ENCODE measurements at places on chromosomes 12 and 14.

DNA sequence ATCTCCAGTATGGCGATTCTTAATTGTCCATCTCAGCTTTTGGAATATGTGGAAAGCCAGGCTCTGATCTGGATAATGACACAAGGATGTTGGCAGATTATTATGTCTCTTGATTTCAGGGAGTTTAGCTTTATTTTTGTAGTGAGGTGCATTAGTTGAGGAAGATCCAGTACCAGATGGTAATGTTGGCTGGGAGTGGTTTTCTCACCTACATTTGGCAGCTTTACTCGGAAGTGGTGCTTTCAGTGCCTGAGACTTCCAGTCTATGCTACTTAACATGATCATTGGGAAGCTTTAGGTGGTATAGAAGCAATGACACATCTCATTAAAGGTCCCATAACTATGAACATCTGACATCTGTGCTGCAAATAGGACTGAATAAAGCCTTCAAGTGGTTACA lies 7.5 kb downstream of the SLC15A5 start:
- no peak for DNase-seq

DNA sequence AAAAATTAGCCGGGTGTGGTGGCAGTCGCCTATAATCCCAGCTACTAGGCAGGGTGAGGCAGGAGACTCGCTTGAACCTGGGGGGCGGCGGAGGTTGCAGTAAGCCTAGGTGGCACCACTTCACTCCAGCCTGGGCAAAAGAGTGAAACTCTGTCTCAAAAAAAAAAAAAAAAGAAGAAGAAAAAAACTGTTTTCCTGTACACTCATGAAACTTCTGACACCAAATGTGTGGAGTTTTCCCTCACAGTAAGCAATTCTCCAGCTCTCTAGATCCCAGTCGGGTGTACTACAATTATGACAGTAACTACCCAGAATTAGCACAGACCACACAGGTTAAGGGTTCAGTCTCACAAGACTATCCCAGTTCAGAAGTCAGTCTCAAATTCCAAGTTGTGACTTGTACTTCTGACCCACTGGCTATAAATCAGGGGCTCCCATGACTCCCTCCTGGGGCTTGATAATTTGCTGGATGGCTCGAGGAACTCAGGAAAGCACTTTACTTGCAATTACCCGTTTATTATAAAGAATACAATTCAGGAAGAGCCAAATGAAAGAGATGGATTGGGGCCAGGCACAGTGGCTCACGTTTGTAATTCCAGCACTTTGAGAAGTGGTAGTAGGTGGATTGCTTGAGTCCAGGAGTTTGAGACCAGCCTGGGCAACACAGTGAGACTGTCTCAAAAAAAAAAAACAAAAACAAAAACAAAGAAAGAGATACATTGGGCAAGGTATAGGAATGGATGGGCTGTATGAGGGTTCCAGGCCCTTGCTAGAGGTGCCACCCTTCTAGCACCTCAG lies 12.4 kb upstream of the ARF6 start:
- peak; percentile 48 for DNase-seq

GRCh38 chr14:74179856-74180255 lies 59.4 kb upstream of the VSX2 start:
- no peak for DNase-seq

DNA sequence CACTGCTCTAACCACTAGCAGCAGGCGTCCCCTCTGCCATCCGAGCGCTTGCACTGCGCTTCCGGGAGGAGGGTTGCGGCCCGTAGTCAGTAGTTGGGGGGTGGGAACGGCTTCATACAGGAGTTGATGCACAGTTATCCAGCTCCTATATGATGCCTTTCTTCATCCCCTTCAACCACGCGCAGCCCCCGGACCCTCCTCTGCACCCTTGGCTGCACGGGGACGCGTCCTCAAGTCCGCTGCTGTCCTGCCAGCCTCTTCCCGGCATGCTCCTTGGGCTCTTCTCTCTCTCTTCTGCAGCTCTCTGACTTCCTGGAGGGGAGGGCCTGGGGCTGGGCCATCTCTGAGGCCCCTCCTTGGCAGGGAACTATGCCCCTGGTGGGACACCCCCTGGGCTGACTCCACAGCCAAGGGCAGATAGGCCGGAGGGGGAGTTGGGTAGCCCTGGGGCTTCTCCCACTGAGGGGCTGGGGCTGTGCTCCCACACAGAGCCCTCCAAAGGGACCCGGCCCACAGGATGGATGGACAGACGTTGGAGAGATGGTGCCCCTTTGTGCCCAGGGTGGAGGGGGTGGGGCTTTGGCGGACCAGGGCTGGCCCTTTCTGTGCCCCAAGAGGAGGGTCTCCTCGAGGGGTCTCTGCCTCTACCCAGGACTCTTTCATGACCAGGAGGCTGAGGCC lies 29.0 kb downstream of the RTL1 start:
- no peak for DNase-seq

DNA sequence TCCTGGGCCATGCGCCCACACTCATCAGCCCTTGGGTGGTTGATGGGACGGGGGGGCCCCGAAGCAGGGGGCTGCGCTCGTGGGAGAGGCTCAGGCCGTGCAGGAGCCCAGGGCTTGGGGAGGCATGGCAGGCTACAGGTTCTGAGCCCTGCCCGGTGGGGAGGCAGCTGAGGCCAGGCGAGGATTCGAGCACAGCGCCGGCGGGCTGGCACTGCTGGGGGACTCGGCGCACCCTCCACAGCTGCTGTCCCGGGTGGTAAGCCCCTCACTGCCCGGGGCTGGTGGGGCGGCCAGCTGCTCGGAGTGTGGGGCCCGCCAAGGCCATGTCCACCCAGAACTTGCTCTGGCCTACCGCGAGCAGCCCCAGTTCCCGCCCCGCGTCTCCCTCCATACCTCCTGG lies 295.8 kb upstream of the SEL1L start:
- no peak for DNase-seq

DNA sequence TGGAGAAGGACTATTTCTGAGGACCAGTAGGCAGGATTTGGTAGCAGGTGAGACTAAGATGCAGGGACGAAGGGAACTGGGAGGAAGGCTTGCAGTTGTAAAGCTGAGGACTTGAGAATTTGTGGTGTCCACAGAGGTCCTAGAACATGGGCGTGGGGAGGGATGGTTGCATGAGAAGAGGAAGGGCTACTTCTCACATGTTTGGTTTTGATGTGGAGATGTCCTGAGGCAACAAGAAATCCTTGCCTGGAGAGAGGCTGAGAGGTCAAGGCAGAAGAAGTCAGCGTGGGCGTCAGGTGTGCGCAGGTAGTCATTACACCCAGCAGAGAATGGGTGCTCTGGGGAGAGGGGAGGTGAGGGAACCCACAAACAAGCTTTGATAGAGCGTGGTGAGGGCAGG lies 5.7 kb upstream of the RABGGTA start:
- no peak for DNase-seq

DNA sequence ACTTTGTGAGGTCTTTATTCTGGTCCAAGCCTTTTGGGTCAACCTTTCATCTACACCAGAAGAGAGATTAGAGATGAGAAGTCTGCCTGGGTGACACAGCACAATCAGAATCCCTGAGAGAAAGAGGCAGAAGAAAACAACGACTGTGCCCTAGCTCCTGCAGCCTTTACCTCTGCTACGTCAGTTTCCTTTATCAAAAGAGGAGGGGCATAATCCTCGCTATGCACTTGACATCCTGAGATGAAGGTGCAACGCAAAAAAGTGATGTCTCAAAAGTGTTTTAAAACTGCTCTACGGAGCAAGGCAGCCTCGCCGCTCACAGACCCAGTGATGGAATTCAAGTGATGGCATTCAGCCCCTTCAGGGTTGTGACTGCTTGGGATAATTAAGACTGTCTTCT lies 21.7 kb downstream of the ZDHHC22 start:
- no peak for DNase-seq

- DNase-seq = no peak
These were observed 920.5 kb downstream of the NRXN3 start for GRCh38 chr14:79090641-79091180.

All from HT1080 (cell line).